ENCODE measurements at places on chromosomes 4 and X.
A peak's percentile ranks its signal among the peaks of the same experiment; 100 is the strongest.

DNA sequence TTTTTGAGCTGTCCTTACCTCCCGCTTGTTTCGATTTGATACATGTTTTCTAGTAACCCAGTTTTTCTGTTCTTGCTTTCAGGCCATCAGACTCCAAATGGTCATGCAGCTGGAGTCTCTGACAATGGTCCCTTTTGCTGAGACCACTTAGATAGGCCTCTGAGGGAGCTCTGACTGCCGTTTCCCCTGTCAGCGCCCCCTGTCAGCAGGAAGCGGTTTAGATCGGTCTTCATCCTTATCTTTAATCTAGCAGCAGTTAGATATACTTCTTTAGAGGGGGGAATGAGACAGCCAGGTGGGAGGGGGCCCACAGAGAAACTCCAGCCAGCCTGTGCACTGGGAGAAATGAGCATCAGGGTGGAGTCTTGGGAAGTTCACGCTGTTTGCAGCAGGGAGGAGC is 457.9 kb downstream of the GPAT3 start:
- DNase-seq = peak; percentile 9

- DNase-seq = no peak
These were observed 170.2 kb upstream of the ETNPPL start for GRCh38 chr4:108933046-108933445.

- DNase-seq = no peak
These were observed 83.6 kb downstream of the REPS2 start for GRCh38 chrX:17030092-17030491.

- no peak for DNase-seq
These were observed 695.0 kb upstream of the HS3ST1 start for GRCh38 chr4:12123707-12124106.

DNA sequence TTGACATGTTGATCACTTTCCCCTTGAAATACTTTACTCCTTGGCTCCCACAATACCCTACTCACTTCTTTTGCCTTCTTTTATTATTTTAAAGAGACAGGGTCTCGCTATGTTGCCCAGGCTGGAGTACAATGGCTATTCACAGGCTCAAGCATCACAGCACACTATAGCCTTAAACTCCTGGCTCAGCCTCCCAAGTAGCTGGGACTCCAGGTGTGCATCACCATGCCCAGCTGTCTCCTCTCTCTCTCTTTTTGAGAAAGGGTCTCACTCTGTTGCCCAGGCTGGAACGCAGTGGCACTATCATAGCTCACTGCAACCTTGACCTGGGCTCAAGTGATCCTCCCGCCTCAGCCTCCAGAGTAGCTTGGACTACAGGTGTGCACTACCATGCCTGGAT is 51.6 kb downstream of the SUPT20HL2 start:
- no peak for DNase-seq

DNA sequence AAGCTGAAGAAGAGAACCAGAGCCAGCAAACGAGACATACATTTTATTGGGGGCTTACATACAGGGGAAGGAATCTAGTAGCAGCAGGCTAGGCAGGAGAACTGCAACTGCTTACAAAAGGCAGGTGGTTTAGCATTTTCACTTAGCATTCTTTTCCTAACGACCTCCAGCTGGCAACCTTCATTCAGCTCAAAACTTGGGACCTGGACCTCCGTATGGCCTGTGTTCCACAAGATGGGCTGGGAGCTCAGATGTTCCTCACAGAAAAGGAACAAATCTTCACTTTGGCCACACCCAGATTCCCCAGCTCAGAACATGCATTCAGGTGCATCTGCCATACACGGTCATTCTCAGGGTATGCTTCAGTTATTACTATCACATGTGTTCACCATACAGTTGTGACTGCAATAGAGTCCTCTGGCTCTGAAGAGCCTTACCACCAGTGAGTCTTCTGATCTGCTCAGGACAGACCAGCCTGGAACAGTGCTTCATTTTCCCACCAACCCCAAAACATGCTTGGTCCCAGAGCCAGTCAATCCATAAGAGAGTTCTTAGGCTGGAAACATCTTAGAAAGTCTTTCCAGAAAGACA is 29.6 kb upstream of the AP1AR start:
- peak; percentile 31 for DNase-seq

DNA sequence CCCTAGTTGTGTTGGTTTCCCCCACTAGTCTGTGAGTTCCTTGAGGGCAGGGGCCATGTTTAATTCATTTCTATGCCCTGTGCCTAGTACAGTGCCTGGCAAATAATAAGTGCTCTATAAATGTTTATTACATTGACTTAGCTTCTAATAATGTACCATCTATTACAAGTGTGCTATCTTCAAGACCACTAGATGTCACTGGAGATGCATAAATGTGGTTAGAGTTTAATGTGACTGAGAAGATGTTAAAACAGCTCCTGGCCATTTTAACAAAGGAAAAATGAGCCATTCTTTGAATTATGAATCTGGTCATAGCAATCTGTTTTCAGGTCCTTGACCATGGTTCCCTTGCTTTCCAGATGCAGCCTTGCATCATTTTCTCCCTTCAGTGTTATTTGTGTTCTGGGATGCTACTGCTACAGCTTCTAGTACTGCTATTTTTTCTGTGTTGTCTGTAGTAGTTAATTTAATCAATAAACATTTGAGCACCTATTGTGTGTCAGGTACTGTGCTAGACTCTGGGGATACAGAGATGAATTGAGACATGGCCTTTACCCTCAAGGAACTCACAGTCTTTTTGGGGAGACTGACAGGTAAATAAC is 43.2 kb downstream of the SLC9A6 start:
- DNase-seq = peak; percentile 37

DNA sequence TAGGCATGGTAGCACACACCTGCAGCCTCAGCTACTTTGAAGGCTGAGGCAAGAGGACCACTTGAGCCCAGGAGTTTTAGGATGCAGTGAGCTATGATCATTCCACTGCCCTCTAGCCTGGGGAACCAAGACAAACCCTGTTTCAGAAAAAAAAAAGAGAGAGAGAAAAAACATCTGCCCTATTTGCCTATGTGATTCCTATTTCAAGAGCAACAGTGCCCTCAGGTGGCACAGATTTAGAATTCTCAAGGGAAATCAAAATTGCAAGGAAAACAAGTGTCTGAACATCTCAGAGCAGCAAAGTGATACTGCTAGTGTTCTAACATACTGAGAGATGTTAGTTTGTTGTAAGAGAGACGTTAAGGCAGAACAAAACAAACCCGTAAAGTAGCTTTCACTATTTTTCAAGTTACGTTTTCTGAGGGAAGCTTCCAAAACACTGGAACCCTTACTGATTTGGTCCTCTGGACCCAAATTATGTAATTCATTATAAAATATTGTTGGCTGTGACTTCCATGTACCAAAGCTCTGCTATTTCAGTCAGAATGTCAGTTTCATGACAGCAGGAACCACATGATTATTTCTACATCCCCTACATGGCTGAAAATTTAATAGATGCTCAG is 7.9 kb downstream of the BDH2 start:
- peak; percentile 88 for DNase-seq

DNA sequence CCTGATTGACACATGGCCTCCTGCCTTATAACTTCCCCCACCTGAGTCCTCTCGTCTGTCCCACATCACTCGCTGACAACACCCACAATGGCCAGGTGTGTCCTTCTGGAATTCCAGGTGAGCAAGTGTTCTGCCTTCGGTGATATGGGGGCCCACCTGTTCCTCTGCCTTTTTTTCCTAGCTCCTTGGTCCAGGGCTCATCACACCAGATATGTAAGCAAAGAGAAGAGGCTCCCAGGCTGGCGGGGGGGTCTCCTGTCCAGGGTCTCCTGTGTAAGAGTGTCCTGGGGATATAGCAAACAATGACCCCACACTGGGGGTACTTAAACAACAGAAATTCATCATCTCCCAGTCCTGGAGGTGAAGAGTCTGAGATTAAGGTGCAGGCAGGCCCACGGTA is 25.2 kb downstream of the P2RY8 start:
- DNase-seq = no peak

GRCh38 chr4:102819588-102820365 is 7.6 kb downstream of the UBE2D3 start:
- DNase-seq = no peak
